Uterine smooth muscle cell (primary cell): ENCODE measurements at places on chromosomes 12 and 14. TPM values are rescaled to one million over a fixed set of nuclear protein-coding genes. Genes with fewer than 3 reads are reported as not detected.

Gene HPD
- 0.12 TPM in 1 of 2 replicates, not detected in the other for total RNA-seq

Gene OR4M1
- total RNA-seq: 0.12 TPM in 1 of 2 replicates, not detected in the other

Gene TAS2R20
- total RNA-seq: 3.9 and 5.8 TPM in 2 replicates

Gene LRCOL1
- 0.33 and 0.37 TPM in 2 replicates for total RNA-seq

Gene SLC7A7
- total RNA-seq: 1.3 and 2.9 TPM in 2 replicates

Gene VDR
- total RNA-seq: 2.7 and 9.2 TPM in 2 replicates

Gene SMIM41
- 0.11 and 0.37 TPM in 2 replicates for total RNA-seq

Gene DPF3
- 3.1 and 6.6 TPM in 2 replicates for total RNA-seq

Gene JPH4
- total RNA-seq: under 0.01 TPM in 1 of 2 replicates, not detected in the other

Gene KRT73
- not detected in 2 replicates for total RNA-seq
